Right ventricle myocardium inferior (tissue), 1 donor: ENCODE measurements at places on chromosomes 7 and 10. TPM values are rescaled to one million over a fixed set of nuclear protein-coding genes. Genes with fewer than 3 reads are reported as not detected.

Gene TMEM273
- 27.9 TPM for total RNA-seq

Gene BTBD16
- not detected for total RNA-seq

Gene CYP17A1
- total RNA-seq, result not detected

Gene TRIL
- 2.3 TPM for total RNA-seq

- no peak for DNase-seq
These were observed 288.0 kb downstream of the FGFR2 start for GRCh38 chr10:121310151-121310711.

- no peak for DNase-seq
These were observed 52.3 kb upstream of the COL13A1 start for GRCh38 chr10:69749178-69750010.

DNA sequence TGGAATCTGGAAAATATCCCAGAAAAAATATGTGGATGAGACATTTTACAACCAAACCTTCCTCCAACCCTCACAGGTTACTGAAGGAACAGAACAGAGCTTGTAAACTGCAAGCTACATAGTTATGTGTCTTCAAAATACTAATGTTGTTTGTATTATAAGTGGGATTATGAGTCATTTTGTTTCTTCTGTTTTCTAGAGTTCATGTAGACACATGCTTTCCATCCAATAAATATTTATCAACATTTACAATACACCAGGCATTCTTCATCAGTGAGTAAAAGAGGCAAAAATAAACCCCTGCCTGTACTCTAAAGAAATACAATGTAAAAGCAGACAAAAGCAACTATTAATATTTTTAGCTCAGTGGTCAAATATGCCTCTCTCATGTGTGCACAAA lies 38.0 kb upstream of the TES start:
- DNase-seq, result no peak

DNA sequence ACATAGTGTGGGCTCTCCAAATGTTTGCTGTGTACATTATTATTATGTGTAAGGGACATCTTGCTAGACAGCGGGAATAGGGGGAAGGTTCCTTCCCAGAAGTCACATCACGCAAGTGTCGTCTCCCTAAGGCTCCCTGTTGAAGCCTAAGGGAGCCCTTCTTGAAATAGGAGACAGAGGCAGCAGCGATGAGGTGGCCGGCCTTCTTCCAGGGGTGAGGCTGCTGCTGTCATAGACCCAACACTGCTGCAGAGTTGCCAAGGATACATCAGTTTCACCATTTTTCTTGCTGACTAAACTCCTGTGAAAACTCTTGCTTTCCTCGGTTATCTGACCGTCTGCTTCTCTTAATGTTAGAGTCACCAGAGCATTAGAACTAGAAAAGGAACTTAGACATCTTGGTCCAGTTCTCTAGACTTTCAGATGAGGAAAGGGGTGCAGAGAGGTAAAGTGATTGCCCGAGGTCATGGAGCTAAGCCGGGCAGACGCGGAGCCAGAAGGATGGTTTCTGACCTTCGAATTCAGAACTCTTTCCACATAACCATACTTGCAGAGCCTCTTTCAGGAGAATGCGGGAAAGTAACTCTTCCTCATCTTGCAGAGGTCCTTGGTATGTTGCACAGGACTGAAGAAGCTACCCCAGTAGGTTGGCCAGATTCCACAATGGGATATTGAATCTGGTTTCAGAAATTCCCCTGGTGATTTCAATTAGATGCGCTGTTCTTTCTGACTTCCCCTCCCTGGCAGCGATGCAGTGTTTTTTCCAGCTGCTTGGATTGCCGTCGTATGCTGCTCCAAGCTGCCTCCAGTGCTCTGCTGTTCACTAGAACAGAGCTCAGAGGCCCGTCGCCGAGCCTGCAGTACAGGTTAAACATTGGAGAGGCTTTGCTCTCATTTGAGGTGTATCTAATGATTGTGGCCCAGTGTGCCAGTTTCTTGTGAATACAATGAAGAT lies 217.1 kb downstream of the CAMK1D start:
- DNase-seq, result no peak

DNA sequence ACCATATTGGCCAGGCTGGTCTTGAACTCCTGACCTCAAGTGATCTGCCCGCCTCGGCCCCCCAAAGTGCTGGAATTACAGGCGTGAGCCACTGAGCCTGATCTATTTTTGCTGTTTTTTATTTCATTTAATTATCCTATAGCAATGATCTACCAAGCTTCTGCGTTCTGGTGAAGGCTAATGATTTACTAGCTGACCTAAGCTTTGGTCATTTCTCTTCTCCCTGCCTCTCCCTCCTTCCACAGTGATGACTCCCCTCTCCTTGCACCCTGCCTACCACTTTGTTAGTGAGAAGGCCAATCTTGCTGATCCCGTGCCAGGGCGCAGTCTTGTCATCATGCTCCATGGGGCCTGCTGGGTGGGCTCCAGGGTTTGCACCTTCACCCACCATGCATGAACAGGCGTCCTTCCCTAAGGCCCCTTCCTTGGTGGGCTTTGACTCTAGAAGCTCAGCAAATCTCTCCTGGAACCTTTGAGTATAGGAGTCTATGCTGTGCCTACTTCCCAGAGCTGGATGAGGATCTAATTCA lies 11.9 kb upstream of the ZCCHC24 start:
- DNase-seq, result peak; percentile 59

DNA sequence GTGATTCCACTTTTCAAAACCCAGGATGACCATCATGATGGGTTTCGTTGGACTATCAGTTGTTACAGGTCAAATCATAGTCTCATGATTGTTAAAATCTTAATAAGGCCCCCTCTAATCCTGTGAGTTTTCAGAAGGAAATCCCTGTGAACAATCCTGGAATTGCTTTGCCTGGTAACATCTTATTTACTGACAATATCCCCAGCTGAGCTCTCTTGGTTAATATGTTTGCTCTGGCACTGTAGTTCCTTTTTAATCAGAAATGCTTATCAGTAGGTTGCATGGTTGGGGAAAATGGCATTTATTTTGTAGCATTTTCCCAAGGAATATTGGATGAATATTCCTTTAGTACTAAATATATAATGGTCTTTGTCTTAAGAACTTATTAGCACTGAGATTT lies 163.9 kb downstream of the TCF7L2 start:
- DNase-seq, result no peak

- peak; percentile 92 for DNase-seq
These were observed 95.4 kb downstream of the FAM53B start for GRCh38 chr10:124648738-124649137.

DNA sequence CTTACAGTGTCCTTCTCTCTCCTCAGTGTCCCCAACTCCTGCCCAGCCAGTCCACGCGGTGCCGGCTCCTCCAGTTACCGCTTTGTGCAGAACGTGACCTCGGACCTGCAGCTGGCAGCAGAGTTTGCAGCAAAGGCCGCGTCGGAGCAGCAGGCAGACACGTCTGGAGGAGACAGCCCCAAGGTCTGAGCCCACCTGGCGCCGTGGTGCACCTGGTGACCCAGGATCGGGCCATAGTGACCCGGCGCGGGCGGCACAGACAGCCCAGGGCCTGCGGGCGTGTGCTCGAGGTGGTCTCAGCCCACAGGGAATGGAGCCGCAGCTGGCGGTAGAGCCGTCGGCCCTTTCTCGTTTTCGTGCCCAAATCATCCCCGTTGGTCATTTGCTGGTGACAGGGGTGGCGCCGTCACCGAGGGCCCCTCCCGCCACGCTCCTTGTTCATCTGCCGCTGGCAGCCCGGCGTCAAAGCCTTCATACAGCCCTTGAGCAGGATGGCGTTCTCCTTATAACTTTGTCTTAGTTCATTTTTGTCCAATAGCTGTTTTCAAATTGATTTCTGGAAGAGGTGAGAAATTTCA lies 20.9 kb upstream of the AP5Z1 start:
- peak; percentile 54 for DNase-seq
